Kidney tubule cell (primary cell): ENCODE measurements at places on chromosomes 2 and 18.
A peak's percentile ranks its signal among the peaks of the same experiment; 100 is the strongest.

DNA sequence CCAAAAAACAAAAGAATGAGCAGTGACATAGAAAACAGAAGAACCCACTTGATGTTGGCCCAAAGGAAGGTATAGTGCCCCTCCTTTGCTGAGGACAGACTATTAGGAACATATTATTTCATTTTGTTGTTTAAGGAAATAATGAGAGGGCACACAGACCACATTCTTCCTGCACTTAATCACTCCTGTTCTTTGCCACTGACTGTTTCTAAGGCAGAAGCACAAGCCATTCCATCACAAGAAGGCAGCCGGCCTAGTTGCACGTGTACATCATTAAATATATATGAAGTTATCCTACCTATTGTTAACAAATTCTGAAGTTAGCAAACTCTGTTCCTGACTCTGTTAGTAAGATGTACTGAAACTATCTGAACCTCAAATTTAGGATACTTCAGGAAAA, 110.0 kb downstream of the LNPK start:
- DNase-seq, result peak; percentile 3

DNA sequence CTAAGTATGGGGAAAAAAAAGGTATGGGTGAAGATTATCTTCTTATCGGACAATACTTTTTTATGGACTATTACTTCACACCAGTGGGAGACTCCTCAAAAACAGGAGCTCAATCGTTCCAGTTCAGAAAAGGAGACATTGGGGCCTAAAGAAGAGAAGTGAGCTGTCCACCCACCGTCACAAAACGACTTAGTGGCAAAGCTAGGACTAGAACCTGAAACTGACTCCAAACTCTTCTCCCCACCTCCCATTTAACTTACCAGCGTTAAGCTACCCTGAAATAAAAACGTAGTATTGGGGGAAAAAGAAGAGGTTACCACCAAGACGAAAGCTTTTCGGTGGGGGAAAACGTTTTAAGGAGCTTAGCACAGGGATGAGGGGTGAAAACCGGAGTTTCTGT, 503 bp downstream of the GTF3C3 start:
- DNase-seq, result peak; percentile 8

- DNase-seq, result no peak
Measured at GRCh38 chr2:85976106-85976920, 87.5 kb upstream of the ST3GAL5 start.

DNA sequence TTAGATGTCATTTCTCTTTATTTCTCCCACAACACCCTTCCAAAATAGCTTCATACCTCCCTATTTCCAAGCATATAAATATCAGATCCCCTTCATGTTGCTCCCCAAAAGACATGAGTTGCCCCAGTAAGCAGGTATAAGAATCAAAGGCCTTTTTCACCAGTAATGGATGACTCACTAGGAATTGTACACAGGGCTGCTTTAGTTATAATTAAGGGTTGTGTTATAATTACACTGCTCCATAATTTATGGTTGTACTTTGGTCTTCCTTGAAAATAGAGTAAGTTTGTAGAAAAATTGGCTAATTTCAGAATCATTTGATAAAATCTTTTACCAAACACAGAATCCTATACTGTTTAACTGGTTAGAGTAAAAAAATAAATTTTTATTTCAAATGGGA, 8.8 kb upstream of the AQP4 start:
- DNase-seq, result no peak

GRCh38 chr2:52144590-52144989, 1112.7 kb upstream of the NRXN1 start:
- no peak for DNase-seq

DNA sequence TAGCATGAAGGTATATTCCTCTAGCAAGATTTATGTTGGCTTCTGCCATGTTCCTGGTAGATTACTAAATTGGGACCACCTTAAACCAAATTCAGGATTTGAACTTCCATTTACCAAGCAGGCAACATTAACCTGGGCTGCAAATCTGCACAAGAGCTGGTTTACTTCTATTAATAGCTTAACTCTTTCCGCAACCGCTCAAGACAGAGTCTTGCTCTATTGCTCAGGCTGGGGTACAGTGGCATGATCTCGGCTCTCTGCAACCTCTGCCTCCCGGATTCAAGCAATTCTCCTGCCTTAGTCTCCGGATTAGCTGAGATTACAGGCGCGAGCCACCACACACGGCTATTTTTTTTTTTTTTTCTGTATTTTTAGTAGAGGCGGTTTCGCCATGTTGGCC, 8.4 kb downstream of the MARCHF7 start:
- DNase-seq, result no peak

DNA sequence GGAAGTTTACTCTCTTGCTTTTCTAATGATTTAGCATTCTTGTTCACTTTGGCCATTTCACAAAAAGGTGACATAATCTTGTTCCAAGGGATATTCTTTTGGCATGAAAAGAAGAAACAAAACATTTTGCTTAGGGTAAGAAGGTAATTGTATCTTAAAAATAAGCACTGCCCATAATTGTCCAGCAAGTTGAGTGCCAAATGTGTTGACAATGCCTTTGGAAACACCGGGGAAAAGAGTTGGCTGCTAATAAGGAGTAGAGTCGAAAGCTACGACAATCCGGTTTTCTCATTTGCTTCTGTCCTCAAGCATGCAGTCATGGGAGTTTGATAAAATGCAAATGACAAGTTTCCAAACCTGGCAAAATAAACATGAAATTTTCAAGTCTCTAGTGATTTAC, 27.3 kb downstream of the ITGAV start:
- DNase-seq, result no peak

DNA sequence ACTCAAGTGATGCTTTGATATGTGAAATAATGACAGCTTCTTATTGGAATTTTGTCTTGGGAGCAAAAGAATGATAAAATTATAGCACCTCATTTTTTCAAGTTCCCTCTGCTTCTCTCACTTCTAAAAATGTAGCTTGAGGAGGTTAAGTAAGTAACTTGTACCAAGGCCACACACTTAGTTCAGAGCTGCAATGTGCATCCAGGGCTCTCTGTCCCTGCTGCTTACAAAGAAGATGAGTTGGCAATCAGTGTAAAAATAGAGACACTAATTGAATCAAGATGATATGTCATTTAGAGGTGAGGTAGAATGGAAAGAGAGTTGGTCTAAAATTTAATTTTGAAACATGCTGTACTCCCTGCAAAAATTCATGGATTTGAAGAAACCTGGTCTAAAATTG, 312.0 kb upstream of the TNP1 start:
- no peak for DNase-seq

DNA sequence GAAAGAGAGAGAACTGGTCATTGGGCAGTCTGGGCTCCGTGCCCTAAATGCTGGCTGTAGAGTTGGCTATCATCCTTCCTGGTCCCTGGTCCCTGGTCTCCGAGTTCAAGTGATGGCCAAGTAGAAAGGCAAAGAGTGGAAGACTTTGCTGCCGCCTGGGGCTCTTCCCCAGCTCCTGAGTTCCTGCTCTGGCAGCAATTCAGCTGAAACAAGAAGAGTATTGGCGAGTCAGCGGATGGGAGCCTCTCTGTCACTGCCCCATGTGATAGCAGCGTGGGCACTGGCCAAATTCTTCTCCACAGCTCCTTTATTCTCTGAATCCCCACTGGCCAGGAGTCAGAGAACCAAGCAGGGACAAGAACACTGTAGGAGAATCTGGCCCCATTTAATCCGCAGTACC, 351.0 kb upstream of the POU3F3 start:
- no peak for DNase-seq

- DNase-seq, result no peak
Measured at GRCh38 chr18:63586966-63587365, at the start of gene SERPINB13. SERPINB13 (plus strand) TSS chr18:63587343; CDS start chr18:63588668, 1,325 bp downstream.

- DNase-seq, result peak; percentile 4
Measured at GRCh38 chr2:58938988-58939387, 697.9 kb upstream of the FANCL start.

DNA sequence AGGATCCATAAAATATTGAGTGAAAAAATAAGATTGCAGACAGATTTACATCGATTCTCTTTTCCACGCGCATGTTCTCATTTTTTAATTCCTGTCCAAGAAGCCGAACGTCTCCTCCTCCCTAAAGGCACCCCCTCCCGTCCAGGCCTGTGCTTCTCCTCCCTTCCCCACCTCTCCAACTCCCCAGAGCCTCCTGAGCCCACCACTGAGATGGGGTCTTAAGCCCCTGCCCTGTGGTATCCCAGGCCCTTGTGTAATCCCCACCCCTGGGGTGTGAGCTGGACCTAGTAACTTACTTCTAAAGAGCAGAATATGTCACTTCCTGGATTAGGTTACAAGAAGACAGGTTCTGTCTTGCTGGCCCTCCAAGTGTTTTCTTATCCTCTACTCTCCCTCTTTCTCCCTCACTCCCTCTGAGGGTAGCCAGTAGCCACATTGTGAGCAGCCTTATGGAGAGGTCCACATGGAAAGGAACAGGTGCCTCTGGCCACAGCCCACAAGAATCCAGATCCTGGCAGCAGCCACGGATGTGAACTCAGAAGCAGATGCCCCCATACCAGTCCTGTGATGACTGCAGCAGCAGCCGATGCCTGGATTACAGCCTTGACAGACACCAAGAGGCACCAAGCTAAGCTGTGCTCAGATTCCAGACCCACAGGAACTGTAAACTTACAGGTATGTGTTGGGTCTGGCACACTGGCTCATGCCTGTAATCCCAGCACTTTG, 39.6 kb upstream of the OTOS start:
- no peak for DNase-seq

- DNase-seq, result no peak
Measured at GRCh38 chr2:68932402-68932801, 20.3 kb downstream of the GKN2 start.

- DNase-seq, result no peak
Measured at GRCh38 chr2:61016392-61017002, 1.0 kb upstream of the PEX13 start.

DNA sequence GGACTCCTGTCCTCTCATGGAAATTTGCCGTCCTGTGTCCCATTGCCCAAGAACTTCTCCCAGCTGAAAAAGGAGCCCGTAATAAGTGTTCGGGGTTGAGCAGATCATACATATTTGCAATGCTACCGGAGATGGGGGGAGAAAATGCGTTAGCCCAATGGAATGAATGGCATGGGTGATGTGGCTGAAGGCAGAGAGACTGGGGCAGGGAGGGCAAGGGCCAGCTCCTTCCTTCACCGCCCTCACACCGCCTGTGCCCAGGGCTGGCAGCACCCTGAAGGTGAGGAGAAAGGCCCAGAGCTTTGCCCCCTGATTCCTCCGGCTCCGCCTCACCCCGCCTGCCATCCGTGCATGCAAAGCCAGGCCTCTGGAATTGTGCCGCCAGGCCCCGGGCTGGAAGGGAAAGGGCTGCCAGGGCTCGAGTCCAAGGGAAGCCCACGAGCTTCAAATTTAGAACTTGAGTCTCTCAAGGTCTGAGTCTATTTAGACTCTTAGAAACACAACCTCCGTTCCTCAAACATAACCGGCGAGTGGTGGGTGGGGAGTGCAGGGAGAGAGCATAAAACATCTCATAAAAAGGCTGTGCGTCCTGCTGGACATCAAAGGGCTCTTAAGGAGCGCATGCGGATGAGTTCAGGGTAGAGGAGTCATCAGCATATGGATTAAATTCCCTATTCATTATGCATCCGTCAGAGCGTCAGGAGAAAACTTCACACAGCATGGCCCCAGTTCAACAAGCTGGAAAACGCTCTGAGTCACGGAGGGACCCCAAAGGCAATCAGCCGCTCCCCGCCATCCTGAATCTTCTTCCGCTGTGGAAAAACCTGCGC, 121.7 kb upstream of the GLI2 start:
- peak; percentile 39 for DNase-seq
